Right kidney (tissue), 9 donors: ENCODE measurements at places on chromosomes 16 and 17.

- no peak for DNase-seq
Measured at GRCh38 chr16:68608330-68608729, 36.8 kb upstream of the CDH3 start.

GRCh38 chr16:88597856-88598491, 27.8 kb downstream of the ZC3H18 start:
- no peak for DNase-seq

- DNase-seq, result peak; percentile 68
Measured at GRCh38 chr17:63477480-63478440, 899 bp downstream of the ACE start.

DNA sequence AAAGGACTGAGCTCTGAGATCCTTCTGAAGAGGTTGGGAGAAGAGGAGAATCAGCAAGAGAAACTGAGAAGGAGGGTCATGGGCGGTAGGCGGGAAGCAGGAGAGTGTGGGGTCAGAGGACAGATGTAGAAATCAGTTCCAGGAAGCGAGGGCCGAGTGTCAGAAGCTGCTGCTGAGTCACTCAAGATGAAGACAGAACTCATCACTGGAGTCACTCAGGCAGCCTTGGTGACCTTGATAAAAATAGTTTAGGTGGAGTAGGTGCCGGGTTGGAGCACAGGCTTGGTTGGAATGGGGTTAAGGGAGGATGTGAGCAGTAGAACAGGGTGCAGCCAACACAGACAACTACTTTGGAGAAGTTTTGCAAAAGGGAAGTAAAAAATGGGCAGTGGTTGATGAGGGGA, 6.1 kb upstream of the ITGAM start:
- DNase-seq, result no peak

DNA sequence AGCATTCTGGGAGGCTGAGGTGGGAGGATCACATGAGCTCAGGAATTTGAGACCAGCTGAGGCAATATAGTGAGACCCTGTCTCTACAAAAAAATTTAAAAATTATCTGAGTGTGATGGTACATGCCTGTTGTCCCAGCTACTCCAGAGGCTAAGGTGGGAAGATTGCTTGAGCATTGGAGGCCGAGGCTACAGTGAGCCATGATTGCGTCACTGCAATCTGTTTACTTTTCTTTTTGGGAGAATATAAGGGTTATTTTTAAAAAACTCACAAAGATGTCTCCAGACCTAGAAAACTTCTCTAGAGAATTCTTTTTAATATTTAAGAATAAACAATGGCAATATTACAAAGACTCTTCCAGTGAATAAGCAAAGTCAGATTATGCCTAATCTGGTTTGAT, 226.9 kb downstream of the BCAS3 start:
- no peak for DNase-seq

- DNase-seq, result no peak
Measured at GRCh38 chr17:48679385-48680096, 42.8 kb downstream of the PRAC1 start.

DNA sequence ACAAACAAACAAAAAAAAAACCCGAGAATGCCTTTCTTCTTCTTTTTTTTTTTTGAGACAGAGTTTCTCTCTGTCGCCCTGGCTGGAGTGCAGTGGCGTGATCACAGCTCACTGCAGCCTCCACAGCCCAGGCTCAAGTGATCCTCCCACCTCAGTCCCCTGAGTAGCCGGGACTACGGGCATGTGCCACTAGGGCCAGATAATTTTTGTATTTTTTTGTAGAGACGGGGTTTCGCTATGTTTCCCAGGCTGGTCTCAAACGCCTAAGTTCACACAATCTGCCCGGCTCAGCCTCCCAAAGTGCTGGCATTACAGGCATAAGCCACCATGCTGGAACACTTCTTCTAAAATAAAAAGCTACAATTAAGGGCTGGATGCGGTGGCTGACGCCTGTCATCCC, 17.0 kb upstream of the WDR45B start:
- no peak for DNase-seq

DNA sequence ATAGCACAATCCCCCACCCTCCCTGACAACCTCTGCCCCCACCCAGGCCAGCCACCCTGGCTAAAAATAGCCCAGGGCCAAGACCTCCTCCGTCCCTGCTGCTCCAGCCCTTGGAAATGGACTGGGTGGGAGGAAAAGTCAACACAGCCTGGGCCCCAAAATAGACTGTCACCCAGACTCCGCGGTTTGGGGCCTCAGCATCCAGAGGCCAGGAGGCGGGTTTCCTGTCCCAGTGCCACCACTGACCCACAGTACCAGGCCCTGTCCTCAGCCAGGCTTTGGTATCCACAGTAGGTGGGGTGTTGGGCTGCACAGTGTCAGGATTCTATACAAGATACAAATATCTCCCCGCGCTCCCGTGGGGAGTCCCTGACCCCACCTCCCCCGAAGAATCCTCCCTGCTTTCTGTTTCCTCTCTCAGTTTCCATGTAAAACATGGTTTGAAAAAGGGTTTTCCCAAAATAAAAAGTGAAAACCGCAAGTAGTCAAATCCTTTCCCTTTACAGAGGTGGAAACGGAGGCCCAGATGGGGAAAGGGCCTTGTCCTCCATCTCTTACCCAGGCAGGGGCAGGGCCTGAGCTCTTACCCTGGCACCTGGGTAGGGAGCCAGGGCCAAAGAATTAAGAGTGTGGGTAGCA, 20.1 kb downstream of the CPNE2 start:
- DNase-seq, result no peak

DNA sequence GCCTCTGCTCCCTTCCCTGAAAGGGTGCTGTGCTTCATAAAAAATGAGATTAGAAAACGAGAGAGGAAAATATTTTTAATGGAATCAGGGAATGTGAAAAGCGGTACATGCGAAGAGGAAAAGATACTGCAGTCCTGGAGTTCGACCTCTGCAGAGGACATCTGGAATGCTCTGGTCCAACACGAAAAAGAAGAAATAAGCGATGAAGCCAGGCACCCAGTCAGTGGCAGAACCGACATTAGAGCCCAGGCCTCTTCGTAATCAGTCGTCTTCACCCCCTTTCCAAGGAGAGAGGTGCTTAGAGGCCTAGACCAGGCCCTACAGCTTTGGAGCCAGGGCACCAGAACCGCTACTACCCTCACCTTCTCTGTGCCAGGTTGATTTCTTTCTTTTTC, 459 bp upstream of the MARCHF10 start:
- DNase-seq, result no peak

DNA sequence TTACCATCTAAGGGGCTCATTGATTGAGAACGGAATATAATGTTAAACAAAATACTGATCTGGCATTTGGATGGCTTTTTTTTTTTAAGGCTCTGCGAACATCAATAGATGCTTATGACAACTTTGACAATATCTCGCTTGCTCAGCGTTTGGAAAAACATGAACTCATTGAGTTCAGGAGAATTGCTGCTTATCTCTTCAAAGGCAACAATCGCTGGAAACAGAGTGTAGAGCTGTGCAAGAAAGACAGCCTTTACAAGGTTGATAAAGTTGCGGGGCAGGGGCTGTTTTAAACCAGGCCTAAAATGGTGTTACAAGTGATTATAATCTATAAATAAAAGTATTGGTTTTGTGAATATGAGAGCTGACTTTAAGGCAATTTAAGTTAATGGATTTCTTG, 22.3 kb downstream of the PTRH2 start:
- no peak for DNase-seq

DNA sequence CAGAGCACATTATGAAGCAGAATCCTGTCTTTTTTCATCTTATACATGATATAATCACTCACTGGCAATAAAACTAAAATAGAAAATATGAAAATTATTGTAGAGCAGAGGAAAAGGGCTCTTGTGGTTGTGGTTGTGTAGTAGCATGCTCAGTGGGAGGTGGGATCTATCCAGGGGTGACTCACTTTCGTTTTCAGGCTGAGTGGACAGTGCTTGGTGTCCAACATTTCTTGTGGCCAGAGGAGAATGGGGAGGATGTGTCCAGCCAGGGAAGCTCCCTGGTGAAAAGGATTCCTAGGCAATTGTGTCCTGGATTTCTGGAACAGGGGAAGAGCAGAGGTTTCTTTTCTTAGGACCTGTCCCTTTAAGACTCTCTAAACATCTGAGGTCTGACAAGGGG, 31.9 kb upstream of the CPHXL start:
- DNase-seq, result no peak

- no peak for DNase-seq
Measured at GRCh38 chr16:47408491-47408890, 52.4 kb downstream of the ITFG1 start.

DNA sequence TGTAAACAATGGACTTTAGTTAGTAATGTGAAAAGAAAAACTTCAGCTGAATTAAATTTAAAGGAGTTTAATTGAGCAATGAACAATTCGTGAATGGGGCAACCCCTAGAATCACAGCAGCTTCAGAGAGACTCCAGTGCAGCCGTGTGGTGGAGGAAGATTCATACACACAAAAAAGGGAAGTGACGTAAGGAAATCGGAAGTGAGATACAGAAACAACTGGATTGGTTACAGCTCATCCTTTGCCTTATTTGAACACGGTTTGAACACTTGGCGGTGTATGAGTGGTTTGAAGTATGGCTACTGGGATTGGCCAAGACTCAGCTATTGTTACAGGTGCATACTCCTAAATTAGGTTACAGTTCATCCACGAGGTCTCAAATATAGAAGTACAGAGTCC, 460.4 kb upstream of the ASIC2 start:
- no peak for DNase-seq

GRCh38 chr16:80687606-80688005, 116.8 kb downstream of the CDYL2 start:
- no peak for DNase-seq

GRCh38 chr16:4411684-4412083, 4.7 kb downstream of the CORO7 start:
- peak; percentile 41 for DNase-seq

- DNase-seq, result no peak
Measured at GRCh38 chr17:17840751-17841591, 4.2 kb upstream of the SREBF1 start.

- DNase-seq, result no peak
Measured at GRCh38 chr16:69057400-69058378, 47.8 kb upstream of the HAS3 start.

DNA sequence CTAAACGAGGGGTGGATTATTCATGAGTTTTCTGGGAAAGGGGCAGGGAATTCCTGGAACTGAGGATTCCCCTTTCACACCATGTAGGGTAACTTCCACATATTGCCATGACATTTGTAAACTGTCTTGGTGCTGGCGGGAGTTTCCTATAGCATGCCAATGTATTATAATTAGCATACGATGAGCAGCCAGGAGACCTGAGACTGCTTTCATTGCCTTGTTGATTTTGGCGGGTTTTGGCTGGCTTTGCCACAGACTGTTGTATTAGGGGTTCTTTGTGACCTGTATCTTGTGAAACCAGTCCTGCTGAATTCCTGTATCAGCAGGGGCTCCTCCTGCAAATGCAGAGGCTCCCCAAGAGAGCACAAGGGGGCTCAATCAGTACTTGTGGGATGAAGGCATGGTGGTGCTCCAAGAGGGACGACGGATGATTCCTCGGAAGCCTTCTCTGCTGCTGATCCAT, 104.4 kb upstream of the CACNG5 start:
- no peak for DNase-seq

DNA sequence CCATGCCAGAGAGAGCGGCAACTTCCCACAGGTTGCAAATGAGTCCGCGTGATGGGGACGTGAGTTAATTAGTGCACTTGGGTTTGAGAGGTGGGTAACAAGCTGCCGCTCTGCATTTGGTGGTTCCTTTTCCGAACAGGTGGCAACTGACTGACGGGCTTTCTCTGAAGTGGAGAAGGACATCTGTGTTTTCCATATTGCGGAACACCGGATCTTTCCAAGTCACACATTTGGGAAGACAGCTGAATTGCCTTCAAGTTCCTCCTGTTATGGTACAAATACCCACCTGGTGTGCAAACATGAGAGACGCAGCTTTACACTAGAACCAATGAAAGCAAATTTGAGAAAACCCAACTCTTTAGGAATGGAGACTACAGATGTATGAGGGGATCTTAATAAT, 451.3 kb upstream of the ZFHX3 start:
- DNase-seq, result no peak

GRCh38 chr16:4790871-4791270, 2.7 kb upstream of the SEPTIN12 start:
- no peak for DNase-seq

- DNase-seq, result no peak
Measured at GRCh38 chr16:50478075-50478772, 70.0 kb upstream of the NKD1 start.

- DNase-seq, result no peak
Measured at GRCh38 chr17:36723459-36724025, 122.2 kb downstream of the MRM1 start.

DNA sequence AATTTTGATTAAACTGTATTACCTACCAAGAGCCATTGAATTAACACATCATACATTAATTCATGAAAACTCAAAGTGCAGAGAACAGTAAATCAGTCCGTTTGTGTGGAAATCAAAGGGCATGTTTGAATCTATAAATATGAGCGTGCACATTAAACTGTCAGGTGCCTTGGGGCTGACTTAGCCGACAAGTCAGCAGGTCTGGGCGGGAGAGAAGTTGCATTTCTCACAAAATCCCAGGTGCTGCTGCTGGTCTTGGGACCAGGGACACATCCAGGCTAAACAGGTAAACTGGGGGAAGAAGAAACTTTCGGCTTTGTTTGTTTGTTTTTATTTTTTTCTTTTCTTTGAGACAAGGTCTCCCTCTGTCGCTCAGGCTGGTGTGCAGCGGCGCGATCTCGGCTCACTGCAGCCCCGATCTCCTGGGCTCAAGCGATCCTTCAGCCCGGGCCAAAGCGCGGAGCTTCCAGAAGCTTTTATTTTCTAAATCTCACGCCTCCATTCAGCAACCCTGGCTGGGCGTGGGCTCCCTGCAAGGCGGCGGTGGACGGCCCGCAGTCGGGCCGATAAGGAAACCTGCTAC, 213.9 kb downstream of the MRTFB start:
- DNase-seq, result no peak

DNA sequence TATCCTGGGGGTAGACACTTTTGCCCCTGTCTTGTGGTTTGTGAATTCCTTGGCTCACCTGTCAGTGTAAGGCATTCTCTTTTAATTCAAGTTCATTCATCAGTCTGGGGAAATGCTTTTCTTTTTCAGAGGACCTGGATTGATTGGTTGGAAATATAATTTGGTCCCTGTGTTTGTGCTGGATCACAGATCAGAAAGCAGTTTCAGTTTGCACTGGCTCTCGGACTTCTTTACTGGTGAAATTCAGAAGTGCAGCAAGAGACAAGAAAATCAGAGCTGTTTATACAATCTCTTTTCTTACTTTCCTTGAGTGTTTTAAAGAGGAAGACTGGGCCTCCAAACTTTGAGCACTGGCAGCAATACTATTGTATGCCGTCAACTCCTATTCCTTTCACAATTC, 161.8 kb upstream of the KCNJ16 start:
- DNase-seq, result no peak

- no peak for DNase-seq
Measured at GRCh38 chr17:6102615-6103014, 32.4 kb downstream of the WSCD1 start.

DNA sequence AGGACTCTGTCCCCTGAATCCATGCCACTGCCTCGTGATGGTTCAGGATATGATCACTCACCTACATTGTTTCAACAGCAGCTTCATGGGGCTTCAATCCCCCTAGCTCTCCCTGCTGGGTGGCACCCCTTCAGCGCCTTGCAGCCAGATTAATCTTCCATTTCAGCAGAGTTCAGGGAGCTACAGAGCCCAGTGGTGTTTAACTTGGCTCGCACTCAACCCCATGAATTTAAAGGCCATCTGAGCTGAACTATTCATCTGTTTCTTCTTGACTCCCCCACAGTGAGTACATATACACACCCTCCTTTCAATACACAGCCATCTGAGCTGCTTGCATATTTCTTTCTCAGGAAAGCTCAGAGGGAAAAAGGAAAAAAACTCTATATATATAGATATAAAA, 202.8 kb upstream of the C16orf82 start:
- no peak for DNase-seq

- DNase-seq, result no peak
Measured at GRCh38 chr16:19011169-19011731, 27.5 kb downstream of the TMC7 start.
